ENCODE measurements at places on chromosomes 3 and 15. TPM values are rescaled to one million over a fixed set of nuclear protein-coding genes. Genes with fewer than 3 reads are reported as not detected.

- no peak for DNase-seq
These were observed 230.7 kb downstream of the ZNF385D start for GRCh38 chr3:21520106-21520963.

DNA sequence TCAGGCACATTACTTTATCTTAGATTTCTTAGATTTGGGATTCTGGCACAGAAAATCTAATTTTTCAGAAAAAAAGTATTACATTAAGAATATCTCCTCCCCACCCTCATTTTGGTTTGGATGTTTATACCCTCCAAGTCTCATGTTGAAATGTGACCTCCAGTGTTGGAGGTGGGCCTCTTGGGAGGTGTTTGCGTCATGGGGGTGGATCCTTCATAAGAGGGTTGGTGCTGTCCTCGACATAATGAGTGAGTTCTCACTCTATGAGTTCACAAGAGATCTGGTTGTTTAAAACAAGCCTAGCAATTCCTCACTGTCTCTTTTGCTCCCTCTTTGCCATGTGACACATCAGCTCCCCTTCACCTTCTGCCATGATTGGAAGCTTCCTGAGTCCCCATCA is 45.6 kb upstream of the WWTR1 start:
- peak; percentile 49 for DNase-seq

GRCh38 chr15:78421238-78421965 is 16.6 kb upstream of the IREB2 start:
- DNase-seq = no peak

DNA sequence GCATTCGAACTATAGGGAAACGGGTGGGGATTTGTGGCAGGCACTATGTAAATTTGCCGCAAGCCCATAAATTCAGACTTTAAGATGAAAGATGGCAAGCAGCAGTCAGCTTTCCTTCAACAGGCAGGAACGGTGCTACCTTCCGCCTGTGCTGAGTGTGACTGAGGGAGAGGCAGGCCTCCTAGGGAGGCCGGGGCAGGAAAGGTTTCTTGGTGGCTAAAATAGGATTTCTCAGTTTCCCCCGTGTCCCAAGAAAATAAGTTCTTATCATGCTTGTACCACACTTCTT is 12.5 kb downstream of the FLNB start:
- no peak for DNase-seq

- DNase-seq = no peak
These were observed 30.1 kb downstream of the PPARG start for GRCh38 chr3:12318758-12319621.

DNA sequence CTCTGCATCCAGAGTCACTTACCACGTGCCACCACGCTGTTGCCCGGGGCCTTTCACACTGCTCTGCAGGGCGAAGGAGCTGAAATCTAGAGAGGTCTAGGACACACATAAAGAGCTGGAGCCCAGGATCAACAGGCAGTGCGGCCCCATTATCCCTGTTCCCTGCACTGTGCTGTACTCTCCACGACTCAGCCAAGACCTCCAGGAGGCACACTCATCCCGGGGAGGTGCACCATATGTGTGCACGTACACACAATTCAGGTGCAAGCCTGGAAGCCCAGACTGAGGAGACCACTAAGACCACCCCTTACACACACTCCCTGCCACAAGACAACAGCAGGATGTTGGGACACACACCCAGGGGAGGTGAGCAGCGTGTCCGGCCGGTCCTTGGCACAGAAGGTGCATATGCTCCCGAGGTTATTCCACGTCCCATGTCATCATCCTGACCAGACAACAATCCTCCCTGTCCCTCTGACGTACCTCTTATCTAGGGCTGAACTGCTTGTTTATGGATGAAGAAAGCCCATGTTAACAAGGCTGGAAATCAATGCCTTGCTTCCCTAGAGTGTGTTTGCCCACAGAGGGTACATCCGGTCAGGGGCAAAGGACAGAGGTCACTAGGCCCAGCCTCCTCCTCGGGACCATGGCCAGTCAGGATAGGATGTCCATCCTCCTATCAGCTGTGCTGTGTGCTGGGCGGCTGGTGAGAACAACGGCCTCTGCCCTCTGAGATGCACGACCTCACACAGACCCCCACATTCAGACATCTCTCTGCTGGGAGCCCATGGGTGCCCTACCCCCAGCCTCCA is 16.1 kb downstream of the KLF15 start:
- no peak for DNase-seq

- peak; percentile 47 for DNase-seq
These were observed 92.8 kb downstream of the GOLIM4 start for GRCh38 chr3:168002786-168003368.

DNA sequence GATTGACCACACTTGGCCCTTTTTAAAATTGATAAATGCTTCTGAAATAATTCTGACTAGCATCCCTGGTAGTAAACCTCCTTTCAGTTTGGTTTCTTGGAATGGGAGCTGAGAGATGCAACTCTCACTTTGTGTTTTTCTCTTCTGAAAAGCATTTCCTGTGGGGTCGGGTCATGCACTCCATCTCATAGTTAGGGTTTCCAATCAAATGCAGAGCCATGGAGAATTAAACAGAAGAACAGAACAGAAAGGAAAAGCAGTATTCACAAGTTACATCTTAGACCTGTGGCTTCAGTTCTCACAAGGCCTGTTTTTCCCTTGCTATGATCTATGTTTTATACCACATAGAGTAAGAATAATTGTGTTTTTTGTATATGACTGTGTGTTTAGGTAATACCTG is 39.7 kb downstream of the SENP2 start:
- DNase-seq = no peak

DNA sequence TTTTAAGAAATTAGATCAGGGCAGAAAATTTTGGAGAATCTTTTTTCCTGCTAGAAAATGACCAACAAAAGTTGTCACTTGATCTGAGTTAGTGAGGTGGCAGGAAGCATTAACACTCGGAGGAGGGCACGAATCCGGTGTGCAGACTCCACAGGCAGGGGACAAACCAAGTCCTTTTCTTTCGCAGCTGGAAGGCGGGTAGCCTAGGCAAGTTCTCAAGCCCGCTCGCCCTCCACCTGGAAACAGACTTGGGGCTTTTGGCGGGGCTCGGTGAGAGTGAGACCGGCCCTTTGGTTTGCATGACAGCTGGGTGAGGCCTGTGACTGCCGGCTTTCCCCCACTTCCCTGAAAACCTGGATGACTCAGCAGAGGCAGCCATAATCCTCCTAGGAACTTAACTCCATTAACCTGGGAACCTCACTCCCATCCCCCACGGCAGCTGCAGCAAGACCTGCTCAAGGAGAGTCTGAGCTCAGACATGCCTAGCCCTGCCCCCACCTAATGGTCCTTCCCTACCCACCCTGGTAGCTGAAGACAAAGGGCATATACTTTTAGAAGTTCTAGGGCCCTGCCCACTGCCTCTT is 134.8 kb downstream of the MFSD1 start:
- DNase-seq = no peak

Gene TTC21A
- total RNA-seq = 0.56 TPM

Gene ERICH6
- not detected for total RNA-seq
